ENCODE measurements at places on chromosomes 11 and 22. TPM values are rescaled to one million over a fixed set of nuclear protein-coding genes. Genes with fewer than 3 reads are reported as not detected.

TMPRSS6 gene
- not detected for total RNA-seq

KRTAP5-9 gene
- total RNA-seq: 0.40 TPM

DDIAS gene
- 0.80 TPM for total RNA-seq

LRRC56 gene
- total RNA-seq: 1.4 TPM

OR51I1 gene
- not detected for total RNA-seq

OR2AG2 gene
- total RNA-seq: not detected

ANO5 gene
- total RNA-seq: 1.2 TPM

ARHGAP8 gene
- total RNA-seq: 17.3 TPM

HBB gene
- total RNA-seq: 16,523 TPM

CDC42BPG gene
- total RNA-seq: 0.58 TPM

SLC43A3 gene
- total RNA-seq: 75.4 TPM

ARHGAP20 gene
- total RNA-seq: 7.7 TPM

SHANK2 gene
- total RNA-seq: 3.7 TPM

CDC45 gene
- total RNA-seq: not detected

MS4A6A gene
- total RNA-seq: 87.6 TPM

UPK3A gene
- total RNA-seq: not detected

ANO1 gene
- total RNA-seq: 3.4 TPM

CSRP3 gene
- total RNA-seq: not detected

PDE3B gene
- total RNA-seq: 7.8 TPM

C11orf87 gene
- 0.09 TPM for total RNA-seq

SLC15A3 gene
- 49.4 TPM for total RNA-seq

GPHA2 gene
- not detected for total RNA-seq

PTH gene
- total RNA-seq: not detected

CDON gene
- 29.4 TPM for total RNA-seq

NAALAD2 gene
- 12.5 TPM for total RNA-seq

MIOX gene
- not detected for total RNA-seq

MFRP gene
- not detected for total RNA-seq

TTC17 gene
- total RNA-seq: 115 TPM

ARHGAP32 gene
- total RNA-seq: 36.8 TPM

VPS51 gene
- total RNA-seq: 115 TPM

WT1 gene
- 0.98 TPM for total RNA-seq

MOV10L1 gene
- 1.6 TPM for total RNA-seq

PRR33 gene
- total RNA-seq: not detected

MMP13 gene
- total RNA-seq: not detected

MS4A4A gene
- 32.9 TPM for total RNA-seq

FBLN1 gene
- 624 TPM for total RNA-seq

CHRNA10 gene
- total RNA-seq: 4.6 TPM

TESMIN gene
- 1.5 TPM for total RNA-seq

PGA5 gene
- not detected for total RNA-seq

All from sciatic nerve (tissue), 2 donors.